ENCODE measurements at places on chromosomes 11 and 22. TPM values are rescaled to one million over a fixed set of nuclear protein-coding genes. Genes with fewer than 3 reads are reported as not detected.

MMP8 gene
- polyA plus RNA-seq, result 0.18 TPM

MAP6 gene
- 9.5 TPM for polyA plus RNA-seq

MPZL3 gene
- 4.7 TPM for polyA plus RNA-seq

RAPSN gene
- 0.13 TPM for polyA plus RNA-seq

TRIM48 gene
- polyA plus RNA-seq, result not detected

TRIM51 gene
- not detected for polyA plus RNA-seq

GRAMD1B gene
- 11.3 TPM for polyA plus RNA-seq

DPAGT1 gene
- 55.7 TPM for polyA plus RNA-seq

MS4A3 gene
- polyA plus RNA-seq, result 0.56 TPM

ST14 gene
- 32.4 TPM for polyA plus RNA-seq

SAMM50 gene
- 63.8 TPM for polyA plus RNA-seq

DNAJB13 gene
- polyA plus RNA-seq, result 5.1 TPM
